ENCODE measurements at places on chromosomes 7 and 10.

- no peak for DNase-seq
Measured at GRCh38 chr10:5563321-5563961, 38.7 kb downstream of the CALML3 start.

- DNase-seq = no peak
Measured at GRCh38 chr10:101047268-101047667, 14.5 kb upstream of the KAZALD1 start.

DNA sequence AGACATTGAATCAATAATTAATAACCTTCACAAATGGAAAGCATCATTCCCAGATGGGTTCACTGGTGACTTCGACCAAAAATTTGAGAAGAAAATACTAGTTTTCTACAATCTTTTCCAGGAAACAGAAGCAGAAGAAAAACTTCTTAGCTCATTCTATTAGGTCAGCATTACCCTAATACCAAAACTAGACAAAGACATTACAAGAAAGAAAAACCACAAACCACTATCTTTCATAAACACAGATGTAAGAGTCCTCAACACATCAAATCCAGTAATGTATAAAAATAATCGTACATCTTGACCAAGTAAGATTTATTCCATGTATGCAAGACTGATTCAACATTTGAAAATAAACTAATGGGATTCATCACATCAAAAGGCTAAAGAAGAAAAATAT is 64.0 kb upstream of the CDK1 start:
- no peak for DNase-seq

DNA sequence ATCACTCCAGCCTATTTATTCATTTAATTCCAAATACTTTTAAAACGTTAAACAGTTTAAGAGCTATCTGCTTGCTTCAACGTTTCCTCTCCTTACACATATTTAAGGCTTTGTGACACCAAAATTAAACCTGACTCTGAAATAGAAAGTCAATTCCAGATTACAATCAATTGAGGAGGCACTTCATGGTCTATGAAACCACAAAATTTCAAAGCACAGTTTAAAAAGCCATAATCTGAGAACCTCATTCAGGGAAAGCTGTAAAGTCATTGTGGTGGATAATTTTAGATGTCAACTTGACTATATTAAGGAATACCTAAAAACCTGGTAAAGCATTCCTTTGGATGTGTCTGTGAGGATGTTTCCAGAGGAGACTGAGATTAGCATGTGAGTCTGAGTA is 6.2 kb downstream of the SNX13 start:
- no peak for DNase-seq

GRCh38 chr7:120169996-120170783 is 102.8 kb upstream of the KCND2 start:
- no peak for DNase-seq

- DNase-seq = no peak
Measured at GRCh38 chr10:109892117-109892516, 31.2 kb downstream of the XPNPEP1 start.

DNA sequence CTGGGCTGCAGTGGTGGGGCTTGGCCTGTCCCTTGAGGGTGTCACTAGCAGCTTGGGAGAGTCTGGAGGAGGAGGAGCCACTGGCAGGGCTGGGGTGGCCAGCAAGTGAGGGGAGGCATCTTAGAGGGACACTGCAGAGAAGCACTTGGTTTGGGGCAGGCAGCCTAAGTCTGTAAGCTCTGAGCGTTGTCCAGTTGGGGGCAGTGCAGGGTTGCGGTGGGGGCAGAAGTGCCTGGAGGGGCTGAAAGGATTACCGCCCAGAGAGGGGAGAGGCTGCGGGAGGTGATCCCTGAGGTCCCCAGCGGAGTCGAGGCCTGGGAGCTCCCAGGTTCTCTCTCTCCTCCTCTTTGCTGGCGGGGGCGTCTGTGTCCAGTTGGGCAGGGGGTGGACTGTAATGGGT is 7.4 kb downstream of the ADCYAP1R1 start:
- DNase-seq = no peak

GRCh38 chr7:25238066-25238725 is 9.9 kb upstream of the NPVF start:
- DNase-seq = no peak

GRCh38 chr7:31457551-31457950 is 56.3 kb upstream of the ITPRID1 start:
- no peak for DNase-seq

GRCh38 chr10:28355376-28355775 is 52.5 kb upstream of the MPP7 start:
- no peak for DNase-seq

GRCh38 chr7:477626-478220 is 41.9 kb downstream of the PDGFA start:
- DNase-seq = no peak

- DNase-seq = no peak
Measured at GRCh38 chr7:47510192-47510591, 71.7 kb downstream of the TNS3 start.

DNA sequence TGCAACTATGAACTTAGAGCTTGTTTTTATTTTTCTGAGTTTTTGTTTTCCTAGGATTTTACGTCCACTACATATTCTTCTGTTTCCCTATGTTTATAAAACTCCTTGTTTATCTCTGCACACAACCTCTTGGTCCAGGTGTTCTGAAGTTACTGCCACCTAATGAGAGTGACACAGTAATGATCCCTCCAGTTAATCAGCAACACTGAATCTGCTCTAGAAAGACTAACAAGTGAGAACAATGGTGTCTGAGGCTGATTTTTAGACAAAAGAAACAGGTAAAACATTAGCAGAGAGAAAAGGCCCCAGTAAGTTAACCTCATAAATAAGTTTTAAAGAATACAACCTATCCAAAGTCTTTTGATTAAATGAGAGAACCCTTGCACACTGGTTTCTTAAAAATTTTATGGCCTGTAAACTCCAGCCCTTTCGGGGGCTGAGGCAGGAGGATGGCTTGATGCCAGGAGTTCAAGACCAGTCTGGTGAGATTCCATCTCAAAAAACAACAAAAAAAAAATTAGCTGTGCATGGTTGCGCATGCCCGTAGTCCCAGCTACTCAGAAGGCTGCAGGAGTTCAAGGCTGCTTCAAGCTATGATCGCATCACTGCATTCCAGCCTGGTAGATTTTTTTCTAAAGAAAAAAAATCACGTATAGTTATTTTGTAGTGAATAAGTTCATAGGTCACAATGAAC is 397.6 kb downstream of the MAGI2 start:
- DNase-seq = no peak

- no peak for DNase-seq
Measured at GRCh38 chr10:88474884-88475844, 108.0 kb downstream of the RNLS start.

- no peak for DNase-seq
Measured at GRCh38 chr10:59561477-59562121, 148.1 kb downstream of the SLC16A9 start.

DNA sequence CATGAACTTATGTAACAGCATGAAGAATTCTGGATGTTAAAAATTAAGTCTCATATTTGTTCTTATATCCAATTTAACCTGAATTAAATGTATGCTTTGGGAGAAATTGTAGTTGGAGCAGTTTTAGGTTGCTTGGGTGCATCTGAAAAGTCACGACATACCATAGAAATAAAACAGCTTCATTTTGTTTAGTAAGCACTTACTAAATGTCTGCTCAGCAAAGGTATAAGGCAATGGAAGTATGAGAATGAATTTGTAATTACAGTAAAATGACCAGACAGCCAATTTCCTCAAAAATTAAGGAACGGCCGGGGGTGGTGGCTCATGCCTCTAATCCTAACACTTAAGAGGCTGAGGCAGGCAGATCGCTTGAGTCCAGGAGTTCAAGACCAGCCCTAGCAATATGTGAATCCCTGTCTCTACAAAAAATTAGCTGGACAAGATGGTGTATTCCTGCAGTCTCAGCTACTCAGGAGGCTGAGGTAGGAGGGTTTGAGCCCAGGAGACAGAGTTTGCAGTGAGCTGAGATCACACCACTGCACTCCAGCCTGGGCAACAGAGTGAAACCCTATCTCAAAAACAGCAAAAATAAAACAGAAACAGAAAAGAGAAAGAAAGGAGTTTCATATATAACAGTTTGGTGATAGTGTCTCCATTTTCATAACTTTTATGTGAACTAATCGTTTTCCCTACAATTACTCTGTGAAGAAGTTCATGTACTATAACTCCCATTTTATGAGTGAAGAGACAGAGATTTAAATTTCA is 47.2 kb upstream of the KLF6 start:
- no peak for DNase-seq

DNA sequence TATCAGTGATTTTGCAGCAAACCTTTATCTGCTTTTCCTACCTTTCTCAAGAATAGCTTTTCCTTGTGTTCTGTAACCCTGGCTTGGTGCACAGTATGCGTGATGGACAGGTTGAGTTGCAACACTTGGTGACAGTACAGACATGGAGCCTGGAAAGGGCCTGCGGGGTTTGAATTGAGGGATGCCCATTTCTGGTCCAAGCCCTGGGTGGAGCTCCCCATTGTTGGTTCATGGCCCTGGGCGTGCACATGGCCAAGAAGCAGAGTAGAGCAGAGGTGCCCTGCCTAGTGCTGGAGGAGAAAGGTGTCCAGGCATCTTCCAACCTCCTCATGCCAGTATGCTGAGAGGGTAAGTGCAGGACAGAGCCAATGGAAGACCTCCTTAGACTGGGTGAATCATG is 106.6 kb upstream of the MKLN1 start:
- DNase-seq = no peak

GRCh38 chr10:116470768-116471415 is 43.2 kb downstream of the PNLIPRP3 start:
- DNase-seq = no peak

DNA sequence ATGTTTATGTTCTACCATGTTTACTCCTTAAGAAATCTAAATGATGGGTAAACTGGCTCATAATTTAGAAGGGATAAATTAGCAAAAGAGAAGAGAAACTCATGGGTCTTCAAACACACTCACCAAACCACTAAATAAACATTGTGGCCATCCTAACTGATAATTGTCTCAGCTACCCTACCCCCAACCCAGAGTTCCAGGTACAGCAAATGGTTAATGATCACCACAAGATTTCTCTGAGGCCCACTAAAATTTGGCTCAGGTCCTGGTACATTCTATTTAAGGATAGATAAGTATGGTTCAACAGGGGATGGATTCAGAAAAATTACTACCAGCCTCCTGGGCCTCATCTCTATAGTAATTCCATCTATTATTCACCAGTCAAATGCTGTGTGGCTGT is 21.4 kb downstream of the SLC25A13 start:
- DNase-seq = no peak

DNA sequence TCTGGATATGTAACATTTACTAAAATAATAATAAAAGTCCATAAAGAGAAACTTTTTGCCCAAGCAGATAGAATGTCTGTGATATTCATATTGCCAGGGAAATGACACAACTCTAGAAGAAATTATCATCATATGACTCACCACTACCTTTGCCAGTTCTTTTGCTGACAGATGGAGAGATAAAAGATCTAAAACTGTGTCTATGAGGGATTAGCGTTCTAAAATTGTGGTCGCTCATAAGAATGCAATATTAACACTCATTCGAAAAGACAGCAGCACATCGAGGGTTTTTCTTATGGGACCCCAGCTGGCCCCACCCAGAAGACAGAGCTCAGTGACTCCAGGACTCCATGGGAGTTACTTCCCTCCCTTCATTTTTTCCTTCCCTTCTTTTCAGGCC is 16.6 kb upstream of the LANCL2 start:
- DNase-seq = no peak

DNA sequence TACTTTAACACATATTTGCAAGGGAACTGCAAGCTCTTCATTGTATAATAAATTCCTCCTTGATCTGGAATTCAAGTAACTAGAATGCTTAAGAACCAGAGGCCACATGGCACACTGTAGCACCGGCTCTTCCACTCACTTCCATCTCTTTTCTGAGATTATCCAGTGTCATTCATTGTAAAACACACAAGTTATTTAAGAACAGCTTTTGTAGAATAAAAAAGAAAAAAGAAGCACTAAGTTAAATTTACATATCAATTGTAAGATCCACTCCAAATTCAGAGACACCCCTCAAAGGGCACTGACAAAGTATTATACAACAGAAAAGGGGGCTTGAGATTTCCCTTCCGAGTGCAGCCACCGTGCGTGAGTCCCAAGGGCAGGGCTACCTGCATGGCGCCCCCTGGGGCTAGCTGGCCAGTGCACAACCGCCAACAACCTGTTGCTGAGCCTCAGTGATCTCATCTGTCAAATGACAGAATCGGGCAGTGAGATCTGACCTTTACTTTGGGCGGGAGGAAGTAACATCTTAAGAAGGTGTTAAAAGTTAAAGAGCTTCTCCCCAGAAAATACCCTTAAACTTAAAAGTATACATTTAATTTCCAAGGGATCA is 12.5 kb downstream of the GLI3 start:
- no peak for DNase-seq

- DNase-seq = no peak
Measured at GRCh38 chr10:88415533-88416130, 167.5 kb downstream of the RNLS start.

- no peak for DNase-seq
Measured at GRCh38 chr7:33701189-33701740, 204.1 kb upstream of the BMPER start.

GRCh38 chr7:138538518-138538917 is 78.5 kb downstream of the TRIM24 start:
- DNase-seq = no peak

GRCh38 chr10:87064651-87065050 is 30.0 kb downstream of the GLUD1 start:
- no peak for DNase-seq

GRCh38 chr7:35721288-35721687 is 26.4 kb upstream of the HERPUD2 start:
- no peak for DNase-seq

DNA sequence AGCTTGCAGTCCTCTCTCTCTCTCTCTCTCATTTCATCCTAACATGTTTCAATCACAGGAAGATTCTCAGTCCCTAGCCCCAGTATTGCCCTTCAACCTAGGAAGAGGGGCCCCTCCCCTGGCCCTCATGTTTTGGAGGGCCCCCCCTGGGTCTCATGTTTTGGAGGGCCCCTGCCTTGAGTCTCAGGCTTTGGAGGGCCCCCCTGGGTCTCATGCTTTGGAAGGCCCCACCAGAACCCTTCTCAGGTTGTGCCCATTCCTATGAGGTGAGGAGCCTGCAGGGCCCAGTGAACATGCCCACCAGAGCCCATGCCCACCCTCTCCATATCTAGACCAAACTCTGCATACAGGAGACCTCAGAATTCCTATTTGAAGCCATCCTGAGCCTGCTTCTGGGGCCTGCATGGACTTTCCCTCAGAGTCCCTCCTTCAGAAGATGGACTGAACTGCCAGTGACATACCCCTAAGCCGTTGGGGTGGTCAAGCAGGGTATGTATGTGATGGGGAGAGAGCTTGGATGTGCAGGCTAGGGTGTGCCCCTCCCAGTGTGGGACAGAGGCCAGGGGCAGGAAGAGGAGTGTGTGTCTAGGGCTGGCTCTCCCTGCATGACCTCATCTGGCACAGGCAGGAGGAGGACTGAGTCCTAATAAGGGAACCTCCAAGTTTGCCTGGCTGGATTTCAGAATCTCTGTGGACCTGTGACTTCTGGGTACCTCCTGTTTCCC is 8.1 kb upstream of the VDAC2 start:
- DNase-seq = no peak

All from stimulated activated CD4-positive, alpha-beta T cell treated with anti-CD3 and anti-CD28 coated beads, Interleukin-12 subunit alpha, Interleukin-12 subunit beta, amount 100 ng/mL, for 24 hours (primary cell).